Large intestine (tissue), 12 donors: ENCODE measurements at places on chromosomes 13 and 19.

- DNase-seq = peak; percentile 74
Observed at GRCh38 chr13:113860051-113860664, 3.7 kb downstream of the GAS6 start.

DNA sequence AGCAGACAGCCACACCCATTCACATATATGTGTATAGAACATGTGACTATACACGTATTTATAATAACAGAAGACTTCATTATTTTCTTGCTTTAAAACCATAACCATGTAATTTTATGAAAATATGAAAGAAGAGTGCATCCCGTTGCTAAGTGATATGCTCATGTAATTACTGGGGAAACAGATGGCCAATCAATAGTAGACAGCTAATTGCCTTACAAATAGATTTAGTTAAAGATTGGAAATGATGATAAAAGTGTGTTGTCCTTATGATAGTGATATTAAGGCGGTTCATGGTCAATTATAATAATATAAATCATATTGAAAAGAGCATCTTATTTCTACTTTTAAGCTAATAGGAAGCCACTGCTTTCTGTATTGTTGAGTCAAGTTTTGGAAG lies 95.9 kb downstream of the RFC3 start:
- no peak for DNase-seq

DNA sequence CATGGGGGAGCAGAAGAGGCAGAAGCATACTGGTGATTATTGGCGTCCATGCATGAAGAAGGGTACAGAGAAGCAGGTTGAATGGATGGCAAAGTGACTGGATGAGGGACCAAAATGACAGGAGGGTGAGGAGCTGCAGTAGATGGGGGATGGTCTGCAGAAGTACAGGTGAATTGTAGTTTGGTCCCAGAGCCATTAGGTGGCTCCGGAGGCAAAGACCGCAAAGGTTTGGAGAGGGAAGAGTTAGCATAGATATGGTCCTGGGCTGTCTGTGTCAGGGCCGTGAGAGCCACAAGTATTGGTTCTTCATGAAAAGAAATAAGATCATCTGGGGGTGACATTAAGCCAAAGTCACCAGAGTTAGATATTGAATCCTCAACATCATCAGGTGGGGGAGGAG lies 59.0 kb upstream of the ZNF726 start:
- no peak for DNase-seq

GRCh38 chr13:41520016-41520659 lies 62.8 kb downstream of the RGCC start:
- no peak for DNase-seq

GRCh38 chr19:29188289-29189032 lies 24.5 kb downstream of the UQCRFS1 start:
- DNase-seq = no peak

DNA sequence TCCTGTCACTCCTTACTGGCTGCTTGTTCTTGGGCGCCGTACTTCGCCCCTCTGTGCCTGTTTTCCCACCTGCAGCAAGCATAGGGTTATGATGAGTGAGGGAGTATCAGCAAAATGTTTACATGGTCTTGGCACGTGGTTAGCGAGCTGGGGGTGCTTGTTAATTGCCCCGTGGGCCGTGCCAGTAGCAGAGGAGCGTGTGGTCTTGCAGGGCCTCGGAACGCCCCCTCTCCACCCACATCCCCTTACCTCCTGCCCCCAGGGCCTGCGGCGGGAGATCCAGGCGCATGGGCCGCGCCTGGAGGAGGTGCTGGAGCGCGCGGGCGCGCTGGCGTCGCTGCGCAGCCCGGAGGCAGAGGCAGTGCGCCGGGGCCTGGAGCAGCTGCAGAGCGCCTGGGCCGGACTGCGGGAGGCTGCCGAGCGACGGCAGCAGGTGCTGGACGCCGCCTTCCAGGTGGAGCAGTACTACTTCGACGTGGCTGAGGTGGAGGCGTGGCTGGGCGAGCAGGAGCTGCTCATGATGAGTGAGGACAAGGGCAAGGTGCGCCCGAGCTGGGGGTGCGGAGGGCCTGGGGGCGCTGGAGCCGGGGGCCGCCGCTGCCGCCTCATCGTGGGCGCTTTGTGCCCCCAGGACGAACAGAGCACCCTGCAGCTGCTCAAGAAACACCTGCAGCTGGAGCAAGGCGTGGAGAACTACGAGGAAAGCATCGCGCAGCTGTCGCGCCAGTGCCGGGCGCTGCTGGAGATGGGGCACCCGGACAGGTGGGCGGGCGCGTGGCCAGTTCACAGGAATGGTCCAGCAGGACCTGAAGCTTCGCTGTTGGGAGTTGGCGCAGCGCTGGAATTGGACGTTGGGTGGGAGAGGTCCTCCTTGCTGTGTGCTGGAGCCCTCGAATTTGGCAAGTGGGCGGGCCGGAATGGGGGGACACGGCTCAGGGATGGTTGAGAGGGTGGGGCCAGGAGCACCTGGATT lies 22.5 kb upstream of the SHKBP1 start:
- no peak for DNase-seq

GRCh38 chr19:54667217-54667616 lies 4.4 kb downstream of the LILRB4 start:
- DNase-seq = no peak

DNA sequence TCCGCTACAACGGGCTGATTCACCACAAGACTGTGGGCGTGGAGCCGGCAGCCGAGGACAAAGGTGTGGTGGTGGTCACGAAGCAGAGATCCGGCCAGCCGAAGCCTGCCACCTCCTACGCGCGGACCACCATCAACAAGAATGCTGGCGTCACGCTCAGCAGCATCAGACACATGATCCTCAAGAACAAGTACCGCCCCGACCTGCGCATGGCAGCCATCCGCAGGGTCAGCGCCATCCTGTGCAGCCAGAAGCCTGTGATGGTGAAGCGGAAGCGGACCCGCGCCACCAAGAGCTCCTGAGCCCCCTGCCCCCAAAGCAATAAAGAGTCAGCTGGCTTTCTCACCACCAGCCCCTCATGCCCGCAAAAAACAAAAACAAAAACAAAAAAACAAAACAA lies 34.4 kb downstream of the ZNF44 start:
- no peak for DNase-seq

DNA sequence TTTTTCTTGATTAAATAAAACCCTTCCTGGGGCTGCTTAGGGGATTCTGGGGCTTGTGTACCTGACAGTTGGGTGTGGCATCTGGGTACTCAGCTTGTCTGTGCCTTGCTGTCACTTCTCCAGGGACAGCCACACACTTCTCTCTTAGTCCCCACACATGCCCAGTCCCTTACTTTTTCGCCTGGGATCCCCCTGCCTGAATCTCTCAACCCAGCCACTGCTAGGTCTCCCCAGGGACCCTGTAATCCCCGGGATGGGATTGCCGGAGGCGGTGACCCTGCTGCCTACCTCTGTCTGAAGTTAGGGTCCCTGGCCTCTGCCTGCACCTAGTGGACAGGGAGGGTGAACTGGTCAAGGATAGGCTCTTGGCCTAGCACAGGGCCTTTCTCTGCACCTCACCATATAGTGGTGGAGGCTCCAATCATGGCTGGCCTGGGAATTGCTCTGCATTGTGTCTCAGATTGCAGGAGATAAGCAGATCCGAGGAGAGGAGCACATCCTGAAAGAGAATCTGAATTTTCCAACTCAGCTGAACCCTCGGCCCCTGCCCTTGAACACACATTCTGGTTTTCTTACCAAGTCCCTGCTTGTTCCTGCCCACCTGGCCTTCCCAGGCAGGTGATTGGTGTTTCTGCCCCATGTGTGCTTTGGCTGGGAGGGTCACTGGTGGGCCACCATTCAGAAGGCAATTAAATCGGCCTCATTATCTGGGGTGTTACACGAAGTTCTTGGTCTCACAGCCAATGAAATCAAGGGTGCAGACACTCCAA lies 8.7 kb upstream of the ZNF492 start:
- DNase-seq = no peak

GRCh38 chr13:73837147-73837546 lies 297.1 kb downstream of the KLF12 start:
- DNase-seq = no peak

- DNase-seq = no peak
Observed at GRCh38 chr19:33239223-33239975, 13.7 kb upstream of the SLC7A10 start.
